Pons (tissue), 1 donor: ENCODE measurements at places on chromosomes 13 and 19.
A peak's percentile ranks its signal among the peaks of the same experiment; 100 is the strongest.

DNA sequence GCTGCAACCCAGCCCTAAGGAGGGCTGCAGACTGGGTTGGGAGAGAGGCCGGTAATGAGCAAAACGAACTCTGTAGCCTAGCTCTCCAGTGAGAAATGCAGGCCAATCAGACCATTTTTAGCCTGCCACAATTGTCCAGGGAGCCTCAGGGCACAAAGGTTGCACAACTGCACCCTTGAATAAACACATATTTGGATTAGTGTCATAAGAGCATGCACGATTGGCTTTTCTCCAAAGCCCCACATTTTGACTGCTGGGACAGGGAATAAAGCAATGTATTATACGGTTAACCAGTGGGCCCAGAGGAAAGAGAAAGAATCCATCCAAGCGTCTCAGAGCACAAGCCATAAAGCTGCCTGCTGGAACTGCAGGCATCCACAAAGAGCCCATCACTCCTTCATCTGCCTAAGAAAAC, 729.4 kb upstream of the SGCG start:
- DNase-seq = peak; percentile 9

DNA sequence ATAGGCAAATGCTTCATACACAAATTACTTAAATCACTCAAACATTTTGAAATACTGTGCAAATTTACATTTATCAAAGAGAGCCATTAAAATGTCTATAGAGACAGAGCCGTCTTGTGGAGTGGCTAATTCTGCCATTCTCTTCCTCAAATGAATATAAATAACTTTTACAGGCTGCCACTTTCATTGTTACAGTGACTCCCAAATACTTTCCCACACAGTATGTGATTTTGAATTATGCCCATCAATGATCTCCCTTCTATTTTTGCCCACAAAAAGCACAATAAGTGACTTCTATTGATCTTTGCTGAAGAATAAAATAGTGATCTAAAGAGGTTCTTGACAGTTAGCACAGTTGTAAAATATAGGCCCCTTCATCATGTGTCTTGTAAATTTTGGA, 1244.9 kb downstream of the PCDH17 start:
- DNase-seq = no peak

GRCh38 chr13:102651892-102652291, 43.0 kb downstream of the METTL21C start:
- DNase-seq = no peak

- DNase-seq = no peak
Observed at GRCh38 chr19:18596752-18597157, 8.2 kb downstream of the REX1BD start.

DNA sequence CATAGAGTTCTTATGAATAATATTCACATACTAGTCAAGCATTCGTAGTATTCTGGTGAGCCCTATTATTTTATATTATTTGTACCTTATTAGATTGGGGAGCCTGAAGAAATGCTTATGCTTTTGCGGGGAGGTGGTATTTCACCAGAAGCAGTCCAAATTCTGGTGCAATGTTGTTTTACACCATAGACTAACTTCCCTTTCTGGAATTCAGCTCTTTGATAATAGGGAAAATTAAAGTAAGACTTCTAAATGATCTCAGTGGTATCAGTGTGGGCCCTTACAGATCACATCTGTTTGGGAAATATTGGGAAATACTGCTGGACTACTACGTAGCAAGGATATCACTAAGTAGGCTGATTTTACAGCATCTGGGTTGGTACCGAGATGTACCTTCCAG, 34.2 kb downstream of the KCTD12 start:
- DNase-seq = no peak

- DNase-seq = no peak
Observed at GRCh38 chr19:19559931-19560330, 21.9 kb downstream of the CILP2 start.

GRCh38 chr19:37938353-37938752, 31.3 kb downstream of the SIPA1L3 start:
- DNase-seq = no peak
